ENCODE measurements at places on chromosomes 4 and X. TPM values are rescaled to one million over a fixed set of nuclear protein-coding genes. Genes with fewer than 3 reads are reported as not detected.

Gene KLKB1
- total RNA-seq: not detected

Gene CCKAR
- total RNA-seq: not detected

Gene CXCL11
- total RNA-seq: 0.68 TPM

Gene PAGE2B
- not detected for total RNA-seq

Gene RNF150
- 0.36 TPM for total RNA-seq
